ENCODE measurements at places on chromosomes 7 and 10. TPM values are rescaled to one million over a fixed set of nuclear protein-coding genes. Genes with fewer than 3 reads are reported as not detected.

Gene TMEM213
- not detected for total RNA-seq

Gene ACSM6
- total RNA-seq = not detected

Gene HGF
- total RNA-seq = not detected

Gene SFTPA2
- total RNA-seq = not detected

Gene HHEX
- 0.11 TPM for total RNA-seq

Gene AMZ1
- 0.11 TPM for total RNA-seq

Gene JAZF1
- 2.5 TPM for total RNA-seq

Gene SSC4D
- total RNA-seq = 0.50 TPM

Gene AOAH
- total RNA-seq = 46.0 TPM

Gene STARD3NL
- 29.0 TPM for total RNA-seq

Gene CHAT
- total RNA-seq = not detected

Gene MEIG1
- total RNA-seq = 0.70 TPM

Gene TAX1BP1
- 57.6 TPM for total RNA-seq

Gene AKR1C4
- total RNA-seq = not detected

Gene OIT3
- 0.11 TPM for total RNA-seq

Gene MBL2
- total RNA-seq = not detected

Gene MCU
- total RNA-seq = 12.5 TPM

Gene RNF148
- not detected for total RNA-seq

Gene HOXA4
- total RNA-seq = 0.16 TPM

Gene CRYGN
- total RNA-seq = not detected

Gene NACAD
- 0.02 TPM for total RNA-seq

Gene RNF32
- 4.8 TPM for total RNA-seq

Gene PAX2
- total RNA-seq = not detected

Gene MARVELD1
- 5.4 TPM for total RNA-seq

Gene KLF14
- not detected for total RNA-seq

Gene LIPN
- not detected for total RNA-seq

Gene PIK3AP1
- total RNA-seq = 3.1 TPM

Gene GRID1
- total RNA-seq = not detected

Gene NPY4R2
- total RNA-seq = not detected

Gene CTTNBP2
- total RNA-seq = not detected
